ENCODE measurements at places on chromosomes 3 and 15.

DNA sequence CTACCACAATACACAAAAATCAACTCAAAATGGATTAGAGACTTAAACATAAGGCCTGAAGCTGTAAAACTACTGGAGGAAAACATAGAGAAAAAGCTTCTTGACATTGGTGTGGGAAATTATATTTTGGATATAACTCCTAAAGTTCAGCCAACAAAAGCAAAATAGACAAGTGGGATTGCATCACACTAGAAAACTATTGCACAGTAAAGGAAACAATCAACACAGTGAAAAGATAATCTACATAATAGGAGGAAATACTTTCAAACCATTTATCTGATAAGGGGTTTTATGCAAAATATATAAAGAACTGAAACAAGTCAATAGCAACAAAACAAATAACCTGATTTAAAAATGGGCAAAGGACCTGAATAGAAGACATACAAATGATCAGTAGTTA is 37.6 kb upstream of the TP63 start:
- no peak for DNase-seq

DNA sequence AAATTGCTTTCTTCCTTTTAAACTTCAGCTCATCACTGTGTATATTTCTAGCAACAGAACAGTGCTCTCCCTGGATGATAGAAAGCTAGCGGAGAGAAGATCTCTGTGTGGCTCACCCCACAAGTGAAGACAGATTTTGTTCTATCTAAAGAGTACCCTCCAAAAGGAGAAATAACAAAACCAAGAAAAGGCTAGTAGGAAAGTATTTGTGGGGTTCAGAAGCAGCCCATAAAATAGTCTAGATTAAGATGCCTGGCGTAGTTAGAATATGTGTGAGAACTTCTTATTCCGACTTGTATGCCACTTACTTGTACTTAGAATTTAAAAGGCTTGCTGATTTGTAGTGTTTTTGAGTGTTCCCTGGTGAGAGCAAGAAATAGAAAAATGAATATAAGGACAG is 214.9 kb upstream of the IL12A start:
- DNase-seq, result no peak

- DNase-seq, result no peak
Observed at GRCh38 chr3:64668582-64669510, 19.0 kb downstream of the ADAMTS9 start.

DNA sequence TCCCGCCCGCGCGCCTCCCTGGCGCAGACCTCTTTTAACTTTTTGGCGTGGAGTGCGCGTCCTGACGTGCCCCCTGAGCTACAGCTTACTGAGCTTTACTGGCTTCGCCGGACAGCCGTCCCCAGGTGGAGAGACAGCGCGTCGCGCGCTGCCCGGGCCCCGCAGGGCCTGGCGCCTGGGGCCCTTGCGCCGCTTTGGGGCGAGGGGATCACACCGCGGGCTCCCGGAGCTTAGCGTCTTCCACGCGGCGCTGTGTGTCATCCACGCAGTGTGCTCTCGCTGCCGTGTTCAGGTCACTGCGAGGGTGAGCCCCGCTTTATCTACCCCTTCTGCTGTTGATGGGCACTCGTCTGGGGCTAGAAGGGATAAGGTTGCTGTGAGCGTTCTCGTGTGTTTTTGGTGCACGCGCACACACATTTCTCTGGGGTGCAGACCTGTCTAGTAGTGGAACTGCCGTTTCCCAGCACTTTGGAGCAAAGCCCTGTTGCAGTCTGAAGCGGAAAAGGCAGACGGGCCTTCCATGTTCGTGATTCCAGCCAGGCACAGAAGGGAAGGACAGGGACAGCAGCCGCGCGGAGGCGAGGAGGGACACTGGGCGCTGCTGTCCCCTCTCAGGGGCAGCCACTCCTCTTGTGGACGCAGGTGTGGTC is 33.1 kb upstream of the ALDH1L1 start:
- no peak for DNase-seq

GRCh38 chr3:81962396-81962795 is 201.0 kb upstream of the GBE1 start:
- no peak for DNase-seq

GRCh38 chr3:138125548-138126221 is 6.5 kb downstream of the A4GNT start:
- DNase-seq, result no peak
